ENCODE measurements at places on chromosomes 7 and 10.

DNA sequence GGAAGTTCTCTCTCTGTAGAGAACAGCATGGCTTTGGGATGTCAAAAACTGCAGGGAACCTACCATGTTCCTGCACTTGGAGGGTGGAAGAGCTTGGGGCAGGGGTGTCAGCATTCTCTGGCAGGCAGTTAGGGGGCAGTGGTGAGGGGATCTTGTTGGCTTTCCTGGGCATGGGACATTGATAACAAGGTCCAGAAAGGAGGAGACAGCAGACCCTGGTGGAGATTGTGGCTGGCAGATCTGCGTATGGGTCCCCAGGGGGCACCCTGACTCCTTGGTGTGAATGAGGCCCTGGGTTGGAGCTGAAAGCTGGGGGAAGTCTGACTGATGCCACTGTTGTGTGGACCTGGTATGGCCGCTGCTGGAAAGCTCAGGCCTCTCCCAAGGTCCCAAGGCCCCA is 22.9 kb upstream of the CAMK2B start:
- no peak for DNase-seq

DNA sequence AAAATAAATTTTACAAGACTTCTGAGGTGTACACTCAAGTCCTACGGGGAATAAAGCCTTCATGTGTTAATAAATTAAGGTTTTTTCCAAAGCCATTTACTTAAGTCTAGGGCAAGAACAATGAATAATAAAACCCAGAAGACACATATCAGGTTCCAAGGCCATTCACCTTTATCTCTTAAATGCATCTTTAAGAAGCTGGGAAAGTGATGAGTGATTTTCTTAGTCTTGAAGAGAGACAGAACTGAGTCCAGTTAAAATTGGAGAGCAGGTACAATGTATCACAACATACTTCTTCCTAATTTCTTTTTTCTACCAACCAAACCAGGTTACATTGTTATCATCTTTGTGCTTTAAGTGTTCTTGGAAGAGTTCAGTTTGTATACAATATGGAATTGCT is 189.5 kb downstream of the RAPGEF5 start:
- no peak for DNase-seq

DNA sequence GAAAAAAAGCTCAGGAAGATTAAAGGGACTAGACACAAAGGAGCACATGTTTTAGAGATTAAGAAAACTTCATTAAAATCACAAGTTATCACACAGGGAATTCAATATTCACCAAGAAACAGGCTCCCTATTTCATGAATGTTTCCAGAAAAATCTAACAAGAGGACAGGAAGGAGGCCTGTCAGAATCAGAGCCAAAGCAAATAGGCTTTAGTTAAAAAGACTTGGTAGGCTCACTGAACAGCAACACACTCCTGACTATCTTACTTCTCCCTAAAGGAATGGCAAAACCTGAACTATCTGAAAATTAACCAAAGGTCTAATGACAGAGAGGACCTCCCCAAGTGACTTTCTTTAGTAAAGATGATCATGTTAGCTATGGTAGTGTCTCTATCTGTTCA is 188.3 kb upstream of the MEOX2 start:
- no peak for DNase-seq

GRCh38 chr7:36408589-36408988 is 18.9 kb downstream of the ANLN start:
- no peak for DNase-seq

GRCh38 chr10:96263669-96264068 is 7.7 kb downstream of the BLNK start:
- DNase-seq: peak; percentile 11

DNA sequence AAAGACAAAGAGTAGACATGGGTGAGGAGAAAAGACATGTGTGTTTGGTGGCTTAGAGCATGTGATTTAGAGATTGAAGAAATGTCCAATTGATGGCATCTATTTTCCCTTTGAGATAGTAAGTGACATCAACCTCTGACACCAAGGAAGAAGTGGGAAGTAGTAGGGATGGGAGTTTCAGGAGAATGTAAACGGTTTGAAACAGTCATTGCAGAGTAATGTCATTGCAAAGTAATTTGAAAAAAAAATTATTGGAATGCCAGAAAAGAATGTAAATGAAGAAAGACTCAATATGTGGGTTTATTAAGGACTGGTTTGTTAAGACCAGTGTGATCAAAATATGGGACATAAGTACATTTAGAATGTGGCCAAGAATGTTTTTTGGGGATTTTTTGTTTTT is 26.6 kb downstream of the GNG11 start:
- DNase-seq: no peak

GRCh38 chr7:114976666-114977065 is 54.8 kb downstream of the MDFIC start:
- DNase-seq: no peak

DNA sequence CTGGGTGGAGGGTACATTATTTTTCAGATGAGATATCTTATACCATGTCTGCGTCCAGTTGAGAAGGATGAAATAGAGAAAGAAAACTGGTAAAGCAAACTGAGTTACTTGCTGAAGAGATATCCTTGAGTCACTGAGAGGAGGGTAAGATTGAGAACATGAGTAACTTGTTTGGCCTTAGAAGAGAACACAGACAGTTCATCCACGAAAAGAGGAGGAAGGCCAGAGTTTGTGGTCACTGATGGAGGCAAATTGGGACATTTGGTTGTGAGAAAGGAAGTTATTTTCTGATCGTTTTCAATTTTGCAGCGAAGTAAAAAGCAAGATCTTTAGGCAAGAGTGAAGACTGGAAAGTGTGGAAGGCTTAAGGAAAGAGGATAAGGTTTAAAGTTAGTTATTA is 15.6 kb downstream of the MBL2 start:
- DNase-seq: no peak

DNA sequence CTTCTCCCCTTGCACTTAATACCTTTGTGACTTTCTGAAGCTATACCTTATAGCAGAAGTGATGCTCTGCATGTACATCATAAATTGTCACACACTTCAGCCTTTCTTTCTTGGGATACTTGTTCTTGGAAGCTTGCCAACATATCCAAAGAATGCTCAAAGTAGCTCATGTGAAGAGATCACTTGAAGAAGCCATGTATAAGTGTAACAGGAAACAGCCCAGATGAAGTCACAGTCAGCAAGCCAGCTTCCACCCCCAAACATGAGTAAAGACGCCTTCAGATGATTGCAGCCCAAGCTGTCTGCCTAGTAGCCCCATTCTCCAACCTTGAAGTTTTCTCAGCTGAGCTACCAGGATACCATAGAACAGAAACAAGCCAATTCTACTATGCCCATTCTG is 50.9 kb downstream of the DGKB start:
- no peak for DNase-seq

DNA sequence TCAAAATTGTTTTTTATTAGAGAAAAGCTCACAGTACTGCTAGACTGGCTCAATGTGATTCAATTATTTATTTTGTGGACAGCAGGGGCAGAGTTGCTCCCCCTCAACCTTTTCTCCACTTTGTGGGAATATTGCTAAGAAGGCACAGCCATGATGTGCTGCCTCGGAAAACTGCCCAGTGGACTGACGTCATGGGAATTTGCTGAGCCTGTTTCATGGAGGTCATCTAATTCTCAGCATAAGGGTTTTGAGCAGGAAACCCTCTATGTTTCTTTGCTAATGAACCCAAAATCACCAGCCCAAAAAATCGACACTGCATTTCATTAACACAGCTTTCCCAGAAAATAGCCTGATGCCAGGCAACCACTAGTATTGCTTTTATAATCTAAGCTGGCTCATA is 228.8 kb upstream of the FAM3C start:
- no peak for DNase-seq

GRCh38 chr7:130912082-130912861 is 178.3 kb upstream of the KLF14 start:
- no peak for DNase-seq

DNA sequence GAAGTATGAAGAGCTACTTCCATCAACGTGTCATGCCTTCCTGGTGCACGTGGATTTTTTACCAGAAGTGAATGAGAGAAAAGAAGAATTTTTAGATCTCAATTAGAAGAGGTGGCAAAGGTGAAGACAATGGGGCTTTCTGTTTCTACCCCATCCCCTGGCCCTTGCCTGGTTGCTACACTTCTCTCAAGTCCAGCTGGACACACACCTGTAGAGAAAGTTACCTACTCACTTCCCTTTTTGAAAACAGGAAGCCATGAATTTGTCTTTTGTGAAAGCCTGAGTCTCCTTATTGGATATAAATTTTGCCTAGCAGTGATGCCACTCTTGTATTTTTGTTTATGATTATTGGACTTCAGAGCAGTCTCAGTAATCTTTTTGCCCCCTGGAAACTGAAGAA is 142.9 kb upstream of the AKR1E2 start:
- no peak for DNase-seq

DNA sequence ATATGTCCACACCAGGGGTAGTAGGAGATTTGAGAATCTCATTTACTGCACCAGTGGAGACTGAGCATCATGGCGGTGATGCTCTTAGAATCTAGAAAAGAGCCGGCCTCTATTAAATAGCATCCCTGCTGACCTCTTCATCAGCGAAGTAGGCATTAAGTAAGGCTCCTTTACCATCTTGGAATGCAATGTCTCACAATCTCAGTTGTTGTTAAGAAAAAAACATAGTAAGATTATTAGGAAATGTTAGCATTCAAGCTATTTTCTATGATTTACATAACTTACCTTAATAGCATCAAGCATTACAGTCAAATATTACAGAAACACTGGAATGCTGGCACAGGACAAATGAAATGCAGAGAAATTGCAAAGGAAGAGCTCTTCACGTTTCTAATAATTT is 54.5 kb downstream of the ORC5 start:
- no peak for DNase-seq

GRCh38 chr7:47887016-47887640 is 61.1 kb downstream of the PKD1L1 start:
- peak; percentile 43 for DNase-seq

GRCh38 chr10:66877361-66877760 is 48.5 kb upstream of the LRRTM3 start:
- DNase-seq: no peak

DNA sequence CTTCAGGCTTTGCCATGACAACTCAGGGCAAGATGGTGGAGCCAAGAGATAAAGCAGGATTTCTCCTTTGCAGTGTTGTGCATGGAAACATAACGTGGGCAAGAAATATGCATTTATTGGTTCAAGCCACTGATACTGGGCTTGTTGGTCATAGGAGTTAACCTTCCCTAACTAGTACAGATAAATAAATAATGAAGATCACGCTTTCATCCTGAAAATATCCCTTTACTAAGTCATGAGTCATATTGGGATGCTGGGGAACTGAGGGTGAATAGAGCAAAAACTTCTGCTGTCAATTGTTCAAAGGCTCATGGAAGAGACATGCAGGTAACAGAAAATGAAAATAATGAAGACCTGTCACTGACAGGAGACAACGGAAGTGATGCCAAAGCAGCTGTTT is 55.5 kb downstream of the TES start:
- DNase-seq: no peak

GRCh38 chr7:129072479-129073011 is 17.6 kb upstream of the TNPO3 start:
- no peak for DNase-seq

DNA sequence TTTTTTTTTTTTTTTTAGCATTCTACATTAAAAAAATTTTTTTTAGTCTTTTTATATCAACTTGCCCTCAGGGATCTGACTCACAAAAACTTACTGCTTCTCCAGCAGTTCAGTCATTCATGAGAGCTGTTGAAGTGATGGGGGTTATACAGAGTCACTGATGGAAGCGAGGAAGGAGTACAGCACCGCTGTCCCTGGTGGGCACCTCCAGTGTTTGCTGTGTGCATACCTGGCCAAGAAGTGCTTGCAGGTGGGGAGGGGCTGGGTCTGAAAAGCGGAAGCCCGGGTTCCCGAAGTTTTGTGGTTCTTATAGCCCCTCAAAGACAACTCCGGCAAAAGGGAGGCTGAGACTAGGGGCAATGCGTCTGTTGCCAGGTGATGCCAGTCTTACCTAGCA is 46.2 kb downstream of the MINDY4 start:
- DNase-seq: no peak

- peak; percentile 27 for DNase-seq
Observed at GRCh38 chr7:142587578-142588191, 161.6 kb upstream of the PRSS1 start.

DNA sequence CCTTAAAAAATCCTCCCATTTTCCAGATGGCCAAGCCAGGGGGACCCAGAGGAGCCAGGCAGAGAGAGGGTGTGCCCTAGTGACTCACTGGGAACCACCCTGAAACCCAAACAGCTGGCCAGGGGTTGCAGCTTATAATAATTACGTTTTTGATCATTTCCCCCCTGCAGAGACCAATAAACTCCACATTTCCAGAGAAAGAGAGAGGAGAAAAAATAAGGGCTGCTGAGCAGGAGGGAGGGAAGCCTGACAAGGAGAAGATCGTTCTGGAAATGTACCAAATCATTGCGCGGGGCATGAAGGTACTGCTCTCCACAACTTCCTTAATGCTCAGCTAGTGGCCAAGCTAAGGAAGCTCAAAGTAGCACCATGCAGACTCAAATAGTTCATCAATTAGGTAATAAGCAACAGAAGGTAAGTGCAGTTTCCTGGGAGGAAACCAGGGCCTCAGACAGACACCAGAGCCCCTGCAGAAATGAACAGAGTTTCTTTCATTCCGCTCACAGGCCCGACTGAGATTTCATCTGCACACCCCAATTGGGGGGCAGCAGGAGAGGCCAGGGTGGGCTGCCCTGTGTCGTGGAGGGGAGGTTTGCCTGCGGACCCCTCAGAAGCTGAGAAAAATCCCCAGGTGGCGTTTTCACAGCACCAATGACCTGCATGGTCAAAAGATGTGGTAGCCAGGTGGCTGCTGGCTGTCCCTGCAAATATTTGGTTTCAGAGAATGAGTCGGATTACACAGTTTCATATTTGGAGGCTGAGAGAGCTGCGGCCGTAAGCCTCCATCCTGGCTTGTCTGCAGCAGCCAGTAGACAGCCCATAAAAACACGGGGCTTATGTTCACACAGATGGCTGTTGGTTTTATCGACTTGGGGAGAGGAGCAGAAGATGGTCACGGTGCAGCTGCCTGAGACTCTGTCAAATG is 153.2 kb upstream of the LYZL2 start:
- no peak for DNase-seq

DNA sequence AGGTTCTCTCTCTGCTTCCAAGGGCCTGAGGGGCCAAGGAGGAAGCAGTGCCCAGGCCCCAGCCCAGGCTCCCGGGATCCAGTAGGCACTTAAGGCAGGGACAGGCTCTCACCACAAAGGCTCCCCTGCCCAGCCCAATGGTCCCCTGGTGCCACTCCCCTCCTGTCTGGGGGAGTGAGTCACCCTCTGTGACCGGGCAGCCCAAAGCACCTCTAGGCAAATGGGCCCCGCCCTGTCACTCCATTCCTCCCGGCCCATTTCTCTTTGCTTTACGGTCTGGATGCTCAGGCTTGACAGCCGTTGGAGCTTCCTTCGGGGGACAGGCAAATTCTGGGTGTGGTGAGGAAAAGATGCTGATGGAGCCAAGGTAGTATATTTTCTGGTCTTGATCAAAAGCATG is at the start of gene CALHM3:
CALHM3 (minus strand) TSS at position 106 of the 400 bp plus-strand sequence. CDS start 208 bp downstream, outside the sequence.
- DNase-seq: no peak

Data from head of caudate nucleus (tissue), 42 donors.